ENCODE measurements at places on chromosomes 2 and 18.
A peak's percentile ranks its signal among the peaks of the same experiment; 100 is the strongest.

GRCh38 chr2:173357346-173357745 is 2.7 kb downstream of the CDCA7 start:
- no peak for DNase-seq

DNA sequence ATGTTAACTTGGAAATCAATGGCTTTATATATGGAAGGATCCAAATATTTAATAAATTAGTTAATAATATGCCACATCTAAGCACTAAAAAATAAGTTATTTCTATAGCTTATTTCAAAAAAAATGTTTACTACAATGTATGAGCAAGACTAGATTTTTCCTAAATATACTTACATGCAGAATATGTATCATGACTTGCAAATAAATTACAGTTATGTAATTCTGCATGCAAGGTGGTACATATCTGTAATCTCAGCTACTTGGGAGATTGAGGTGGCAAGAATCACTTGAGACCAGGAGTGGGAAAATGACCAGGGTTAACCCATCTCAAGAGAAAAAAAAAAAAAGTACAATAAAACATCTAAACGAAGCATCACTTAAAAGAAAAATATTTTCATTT is 11.6 kb downstream of the PUM2 start:
- no peak for DNase-seq

DNA sequence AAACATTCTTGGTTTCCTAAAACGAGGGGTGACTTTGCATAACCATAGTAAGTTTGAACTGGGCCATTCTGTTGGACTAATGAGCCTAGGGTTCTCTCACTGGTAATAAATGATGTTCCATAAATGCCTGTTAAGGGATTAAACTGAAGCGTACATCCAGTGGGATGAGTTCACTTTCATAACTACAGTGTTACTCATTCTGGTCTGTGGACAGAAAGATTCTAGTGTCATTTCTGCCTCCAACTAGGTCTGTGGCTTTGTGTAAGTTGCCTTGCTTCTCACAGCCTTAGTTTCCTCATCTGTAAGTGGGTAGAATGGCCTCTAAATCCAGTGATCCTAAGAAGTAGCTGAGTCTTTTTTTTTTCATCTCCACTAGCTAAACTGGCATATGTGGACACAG is 1860.6 kb upstream of the PIK3C3 start:
- DNase-seq = no peak

DNA sequence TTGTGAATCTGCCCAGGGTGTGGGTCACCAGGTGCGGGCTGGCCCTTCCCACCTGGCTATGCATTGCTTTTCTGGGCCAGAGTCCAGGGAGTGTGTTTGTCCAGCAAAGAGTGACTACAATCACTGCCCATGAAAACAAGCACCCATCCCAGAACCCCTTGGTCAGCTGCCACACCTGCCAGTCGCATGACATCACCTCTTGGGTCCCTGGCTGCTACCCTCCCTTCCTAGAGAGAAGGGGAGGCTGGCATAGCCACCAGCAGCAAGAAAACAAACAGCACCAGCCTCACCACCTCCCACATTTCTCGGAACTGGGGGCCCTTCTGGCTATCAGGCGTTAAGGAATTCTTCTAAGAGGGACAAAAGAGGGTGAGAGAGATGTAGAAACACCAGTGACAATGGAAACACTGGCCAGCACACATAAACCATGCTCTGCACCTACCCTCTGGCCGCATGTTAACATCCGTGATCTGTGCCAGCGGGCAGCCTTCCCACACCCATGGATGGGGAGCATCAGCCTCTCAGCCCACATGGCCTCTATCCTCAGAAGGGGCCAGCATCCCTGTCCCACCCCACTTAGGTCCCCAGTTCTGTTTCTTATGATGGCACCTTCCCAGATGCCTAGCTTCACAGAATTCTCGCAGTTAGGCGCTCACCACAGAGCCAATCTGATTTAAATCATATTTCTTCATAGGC is 109.7 kb upstream of the GLI2 start:
- DNase-seq = no peak

DNA sequence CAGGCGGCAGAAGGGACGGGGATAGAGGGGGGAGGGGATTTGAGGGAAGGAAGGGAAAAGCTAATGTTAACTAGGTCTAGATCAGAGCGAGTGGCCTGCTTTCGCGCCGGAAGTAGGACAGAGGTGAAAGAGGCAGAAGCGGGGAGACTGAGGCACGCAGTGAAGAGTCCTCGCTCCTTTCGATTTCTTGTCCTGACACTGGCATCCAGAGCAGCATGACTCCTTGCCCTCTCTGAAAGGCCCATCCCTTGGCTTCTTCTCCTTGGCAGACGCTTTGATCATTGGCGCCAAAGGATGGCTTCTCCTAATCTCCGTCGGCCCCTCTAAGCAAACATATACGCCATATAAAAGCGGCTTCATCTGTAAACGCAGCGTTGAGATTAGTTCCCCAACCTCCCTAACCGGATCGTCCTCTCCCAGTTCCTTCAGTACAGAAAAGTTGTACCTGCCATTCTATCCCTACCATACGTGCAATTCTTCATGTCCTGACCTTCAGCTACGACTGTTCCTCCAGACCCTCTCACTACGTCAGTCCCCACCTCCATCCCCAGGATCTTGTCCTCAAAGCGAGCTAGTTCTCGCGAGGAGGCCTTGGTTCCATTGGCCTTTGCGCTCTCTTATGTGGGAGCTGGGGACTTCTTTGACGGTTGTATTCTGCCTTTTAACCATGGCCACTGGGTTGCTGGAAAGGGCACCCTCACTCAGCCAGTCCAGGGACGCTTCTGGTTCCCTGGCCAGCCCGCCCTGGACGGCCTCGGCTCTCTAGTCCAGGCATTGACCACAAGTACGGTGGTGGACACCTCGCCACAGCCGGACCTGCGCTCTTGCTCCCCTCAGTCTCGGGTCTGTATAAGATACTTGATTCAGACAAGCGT is 857 bp upstream of the NEUROD1 start:
- no peak for DNase-seq

- no peak for DNase-seq
These were observed 61.2 kb upstream of the RBBP8 start for GRCh38 chr18:22871809-22872525.

GRCh38 chr18:34929336-34929780 is 111.9 kb upstream of the MAPRE2 start:
- no peak for DNase-seq

DNA sequence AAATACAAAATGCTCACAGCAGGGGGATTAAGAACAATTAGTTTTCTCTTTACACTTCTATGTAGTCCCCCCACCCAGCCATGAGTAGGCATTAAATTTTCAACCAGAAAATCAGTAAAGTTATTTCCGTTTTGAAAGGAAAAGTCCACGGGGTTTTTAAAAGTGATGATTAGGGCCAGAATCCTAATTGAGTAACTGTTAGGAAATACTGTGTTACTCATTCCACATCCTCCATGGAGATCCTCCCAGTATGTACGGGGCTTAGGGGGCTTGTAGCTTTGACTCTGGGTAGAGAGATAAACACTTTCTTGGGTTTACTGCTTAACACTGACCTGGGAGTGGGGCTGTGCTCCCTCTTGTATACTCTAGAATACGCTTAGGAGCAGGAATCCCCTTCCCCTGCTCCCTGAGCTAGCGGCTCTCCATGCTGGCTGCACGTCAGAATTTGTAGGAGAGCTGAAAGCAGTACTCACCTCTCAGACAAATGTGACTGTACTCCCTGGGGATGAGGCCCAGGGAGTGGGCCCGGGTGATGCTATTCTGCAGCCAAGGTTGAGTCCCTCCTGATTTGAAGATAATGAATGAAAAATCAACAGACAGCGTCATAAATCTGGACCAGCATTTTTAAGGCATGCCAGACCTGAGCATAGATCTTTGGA is 100.5 kb downstream of the SLC4A3 start:
- no peak for DNase-seq

- DNase-seq = no peak
These were observed 9.7 kb downstream of the OXER1 start for GRCh38 chr2:42754021-42754775.

GRCh38 chr2:226794196-226794661 is 5.4 kb downstream of the IRS1 start:
- DNase-seq = no peak

- no peak for DNase-seq
These were observed 41.6 kb upstream of the ALMS1 start for GRCh38 chr2:73343992-73344391.

DNA sequence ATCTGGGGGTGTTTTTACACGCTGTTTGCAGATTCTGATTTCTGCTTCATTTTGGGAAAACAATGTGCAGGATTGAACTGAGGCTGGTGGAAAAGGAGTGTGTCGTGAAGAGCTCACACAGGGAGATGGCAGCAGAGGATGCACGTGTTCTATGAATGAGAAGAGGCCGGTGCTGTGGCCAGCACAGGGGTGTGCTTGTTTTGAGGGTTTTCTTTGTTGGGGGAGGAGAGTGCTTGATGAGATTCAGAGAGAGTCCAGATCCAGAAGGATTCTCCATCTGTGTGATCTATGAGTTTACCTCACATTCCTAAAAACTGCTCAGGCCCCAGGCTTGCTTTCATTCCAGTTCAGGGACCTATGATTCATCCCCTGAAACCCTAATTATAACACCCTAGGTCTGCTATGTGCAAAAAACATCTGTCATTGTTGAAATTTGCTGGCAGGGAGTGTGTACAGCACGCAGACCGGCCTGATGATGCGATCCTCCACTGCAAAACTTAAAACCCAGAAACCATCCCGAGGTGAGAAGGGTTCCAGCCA is 12.1 kb downstream of the TGFA start:
- no peak for DNase-seq

DNA sequence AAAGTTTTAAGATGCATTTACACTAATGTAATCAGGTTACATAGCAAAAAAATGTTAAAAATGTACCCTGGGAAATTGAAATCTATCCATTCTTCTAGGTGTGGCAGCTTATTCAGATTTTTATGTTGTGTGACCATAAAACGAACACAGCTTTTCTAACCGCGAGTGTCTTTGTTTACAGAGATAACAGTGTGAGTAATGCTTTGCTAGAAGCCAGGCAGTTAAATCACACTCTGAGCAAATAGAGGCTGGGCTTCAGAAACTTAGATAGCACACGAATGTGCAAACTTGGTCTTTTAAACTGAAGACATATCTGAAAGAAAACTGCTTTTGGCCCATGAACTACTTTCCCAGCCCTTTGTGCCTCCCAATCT is 116.1 kb downstream of the SPTBN1 start:
- peak; percentile 47 for DNase-seq

DNA sequence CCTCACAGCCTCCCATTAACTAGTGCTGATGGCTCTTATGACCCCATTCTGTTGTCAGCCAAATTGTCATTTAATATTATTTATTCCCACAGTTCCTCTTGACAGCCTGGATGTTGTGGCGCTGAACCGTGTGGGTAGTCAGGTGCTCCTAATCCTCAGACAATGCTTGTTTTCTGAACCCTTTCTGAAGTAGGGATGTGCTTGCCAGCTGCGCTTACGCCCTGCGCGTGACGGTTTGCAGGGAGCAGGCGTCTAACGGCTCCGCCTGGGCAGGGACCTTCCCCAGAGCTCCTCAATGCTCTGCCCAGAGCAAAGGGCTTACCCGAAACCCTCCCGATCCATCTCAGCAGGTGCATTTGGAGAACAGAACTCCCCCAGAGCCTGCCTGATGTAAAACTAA is 358.2 kb upstream of the MYT1L start:
- DNase-seq = no peak

GRCh38 chr18:54964741-54965140 is 5.5 kb upstream of the CCDC68 start:
- no peak for DNase-seq

- DNase-seq = no peak
These were observed 294.4 kb upstream of the HDAC4 start for GRCh38 chr2:239695106-239695727.

- no peak for DNase-seq
These were observed 191.9 kb upstream of the CTAGE1 start for GRCh38 chr18:22609642-22610041.

DNA sequence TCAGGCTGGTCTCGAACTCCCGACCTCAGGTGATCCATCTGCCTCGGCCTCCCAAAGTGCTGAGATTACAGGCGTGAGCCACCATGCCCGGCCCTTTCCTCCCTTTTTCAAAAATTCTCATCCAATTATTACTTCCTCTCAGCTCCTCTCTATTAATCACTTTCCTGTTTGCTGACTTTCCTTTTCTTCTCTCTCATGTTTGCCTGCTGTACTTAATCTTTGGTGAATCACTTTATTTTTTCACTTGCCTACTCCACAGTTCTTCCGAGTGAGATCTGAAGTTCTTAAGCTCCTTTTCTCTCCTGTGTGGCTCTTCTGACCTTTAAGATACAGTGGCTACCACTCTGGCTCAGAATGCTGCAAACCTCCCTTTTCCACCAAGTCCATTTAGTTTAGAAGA is 126.3 kb upstream of the SERTAD2 start:
- DNase-seq = no peak

- no peak for DNase-seq
These were observed 36.9 kb downstream of the ST8SIA3 start for GRCh38 chr18:57389271-57389670.

DNA sequence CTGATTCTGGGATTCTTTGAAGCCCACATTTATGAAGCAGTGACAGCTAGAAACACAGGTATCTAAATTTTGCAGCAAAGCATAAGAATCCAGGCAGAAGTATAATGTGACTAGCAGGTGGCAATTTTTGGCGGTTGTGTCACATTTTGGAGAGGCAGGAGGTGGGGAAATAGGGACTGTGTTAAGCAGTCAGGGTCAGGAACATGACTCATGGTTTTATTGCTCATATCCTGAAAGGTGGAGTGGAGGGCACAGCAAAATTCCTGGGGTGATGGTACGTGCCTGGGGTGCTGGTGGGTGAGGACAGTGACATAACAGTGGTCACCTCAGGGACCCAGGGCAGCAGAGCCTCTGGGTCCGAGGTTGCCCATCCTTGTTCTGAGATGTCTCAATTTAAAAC is 63.5 kb upstream of the TTN start:
- no peak for DNase-seq

GRCh38 chr2:113098041-113098440 is 29.4 kb upstream of the IL1RN start:
- DNase-seq = no peak

- DNase-seq = no peak
These were observed 236.1 kb downstream of the VAPA start for GRCh38 chr18:10149768-10150556.

GRCh38 chr2:9000442-9000841 is 3.0 kb downstream of the MBOAT2 start:
- DNase-seq = no peak

- no peak for DNase-seq
These were observed 14.7 kb downstream of the RALB start for GRCh38 chr2:120267348-120267747.

DNA sequence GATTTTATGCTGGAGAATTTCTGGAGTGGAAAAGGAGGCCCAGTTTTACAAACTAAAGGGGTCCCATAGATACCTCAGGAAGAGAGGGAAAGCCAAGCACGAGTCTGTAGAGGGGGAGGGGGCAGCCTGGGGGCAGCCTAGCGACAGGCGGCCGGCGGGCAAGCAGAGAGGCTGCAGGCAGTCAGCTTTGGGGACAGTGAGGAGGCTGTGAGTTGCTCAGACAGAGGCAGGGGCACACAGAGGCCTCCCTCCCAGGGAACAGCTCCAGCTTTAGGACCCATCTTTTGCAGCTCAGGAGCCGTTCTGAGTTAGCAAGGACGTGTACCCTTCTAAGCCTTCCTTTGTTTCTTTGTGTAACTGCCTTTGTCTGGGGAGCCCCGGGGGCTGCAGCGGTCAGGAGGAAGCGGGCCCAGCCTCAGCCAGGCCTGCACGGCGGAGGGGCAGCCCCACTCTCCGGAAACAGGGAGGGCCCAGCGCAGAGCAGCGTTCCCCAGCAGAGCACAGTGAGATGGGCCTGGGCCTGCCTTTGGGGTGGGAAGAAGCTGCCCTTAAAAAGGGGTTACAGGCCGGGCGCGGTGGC is 41.1 kb upstream of the RALBP1 start:
- DNase-seq = no peak

- DNase-seq = no peak
These were observed 615.0 kb upstream of the DDX18 start for GRCh38 chr2:117199511-117199910.
